ENCODE measurements at places on chromosomes 2 and 18.

DNA sequence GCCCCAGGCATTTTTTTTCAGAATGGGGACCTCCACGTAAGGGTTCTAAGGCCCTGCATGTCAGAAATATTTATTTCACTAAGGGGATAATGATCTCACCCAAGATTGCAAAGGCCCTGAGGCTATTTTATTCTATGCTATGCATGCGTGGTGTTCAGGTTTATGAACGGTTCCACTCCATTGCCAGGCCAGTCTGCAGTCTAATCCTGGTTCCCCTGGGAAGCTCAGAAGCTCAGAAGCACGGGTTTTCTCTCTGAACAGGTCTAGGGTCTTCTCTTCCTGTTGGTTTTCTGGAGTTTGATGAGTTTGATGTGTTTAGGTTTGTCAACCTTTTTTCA lies 256.4 kb upstream of the PXDN start:
- no peak for DNase-seq

- DNase-seq, result no peak
These were observed 1104.0 kb upstream of the PIK3C3 start for GRCh38 chr18:40851014-40851429.

GRCh38 chr2:20556756-20557155 lies 94.1 kb downstream of the HS1BP3 start:
- no peak for DNase-seq

- no peak for DNase-seq
These were observed 126.2 kb upstream of the LGALSL start for GRCh38 chr2:64327510-64328414.

DNA sequence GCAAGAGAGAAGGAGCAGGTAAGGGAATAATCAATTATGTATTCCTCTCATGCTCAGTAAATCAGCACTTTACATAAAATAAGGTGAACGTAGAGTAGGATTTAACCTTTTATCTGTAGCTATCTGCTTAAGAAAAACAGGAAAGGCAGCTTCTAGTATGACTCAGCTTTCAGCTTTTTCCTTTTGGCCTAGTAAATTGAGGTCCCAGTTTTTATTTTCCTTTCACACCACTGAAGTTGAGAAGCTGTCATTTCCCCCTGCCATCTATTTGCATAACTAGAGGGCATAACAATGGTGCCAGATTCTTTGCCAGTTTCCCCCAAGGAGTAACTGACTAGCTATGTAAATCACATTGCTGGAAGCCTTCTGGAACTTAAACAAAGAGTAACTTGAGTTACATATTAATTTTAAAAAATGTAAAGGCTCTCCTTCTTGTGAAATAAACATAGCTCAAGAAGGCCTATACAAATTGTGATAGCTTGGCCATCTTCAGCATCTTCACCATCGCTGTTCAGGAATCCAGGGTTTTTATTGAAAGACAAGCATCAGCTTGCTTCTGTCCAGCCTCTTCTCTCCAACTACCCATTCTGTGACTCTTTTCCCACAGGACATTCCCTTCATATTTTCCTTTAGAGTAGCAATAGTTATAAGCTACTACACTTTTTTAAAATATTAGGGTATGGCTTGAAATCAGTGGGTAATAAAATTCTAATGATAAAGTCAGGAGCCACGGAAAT lies 97.0 kb downstream of the KYNU start:
- no peak for DNase-seq

DNA sequence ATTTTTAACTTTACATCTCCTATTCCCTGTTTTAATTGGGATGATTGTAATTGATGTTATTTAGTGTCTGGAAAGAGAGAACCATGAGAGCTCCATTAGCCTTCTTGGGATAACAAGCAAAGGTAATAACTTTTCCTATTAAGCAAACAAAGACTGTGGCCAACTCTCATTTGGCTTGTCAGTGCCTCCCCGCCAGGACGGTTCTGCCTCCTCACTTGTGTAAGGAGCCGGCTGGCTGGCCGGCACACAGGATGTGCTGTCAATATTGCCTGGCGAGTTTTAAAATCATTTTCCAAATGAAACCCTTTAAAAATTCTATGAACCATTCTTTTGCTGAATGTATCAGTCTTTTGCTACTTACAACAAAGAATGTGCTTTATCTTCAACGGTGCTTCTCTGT lies 898.3 kb downstream of the CPS1 start:
- DNase-seq, result no peak

GRCh38 chr2:46569061-46569560 lies 89.7 kb downstream of the TMEM247 start:
- DNase-seq, result no peak

DNA sequence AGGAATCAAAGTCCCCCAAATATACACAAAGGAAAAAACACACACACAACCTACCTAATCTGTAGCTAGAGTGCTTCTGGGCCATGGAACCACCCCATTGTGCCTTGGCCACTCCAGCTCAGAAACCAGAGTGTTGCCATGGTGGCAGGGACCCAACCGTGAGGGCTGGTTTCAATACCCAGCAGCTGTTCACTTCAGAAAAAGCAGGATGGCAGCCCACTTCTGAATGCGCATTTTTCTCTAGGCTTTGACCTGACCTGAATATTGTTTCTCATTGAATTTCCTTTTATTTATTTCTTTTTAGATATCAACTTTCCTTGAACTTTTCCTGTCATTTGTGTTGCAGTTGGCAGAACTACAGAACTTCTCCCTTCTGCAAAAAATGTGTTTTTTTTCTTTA lies 43.0 kb upstream of the EHBP1 start:
- DNase-seq, result no peak

- DNase-seq, result no peak
These were observed 217.0 kb downstream of the CD226 start for GRCh38 chr18:69730664-69731063.

GRCh38 chr18:13258921-13259320 lies 40.4 kb downstream of the LDLRAD4 start:
- DNase-seq, result no peak

DNA sequence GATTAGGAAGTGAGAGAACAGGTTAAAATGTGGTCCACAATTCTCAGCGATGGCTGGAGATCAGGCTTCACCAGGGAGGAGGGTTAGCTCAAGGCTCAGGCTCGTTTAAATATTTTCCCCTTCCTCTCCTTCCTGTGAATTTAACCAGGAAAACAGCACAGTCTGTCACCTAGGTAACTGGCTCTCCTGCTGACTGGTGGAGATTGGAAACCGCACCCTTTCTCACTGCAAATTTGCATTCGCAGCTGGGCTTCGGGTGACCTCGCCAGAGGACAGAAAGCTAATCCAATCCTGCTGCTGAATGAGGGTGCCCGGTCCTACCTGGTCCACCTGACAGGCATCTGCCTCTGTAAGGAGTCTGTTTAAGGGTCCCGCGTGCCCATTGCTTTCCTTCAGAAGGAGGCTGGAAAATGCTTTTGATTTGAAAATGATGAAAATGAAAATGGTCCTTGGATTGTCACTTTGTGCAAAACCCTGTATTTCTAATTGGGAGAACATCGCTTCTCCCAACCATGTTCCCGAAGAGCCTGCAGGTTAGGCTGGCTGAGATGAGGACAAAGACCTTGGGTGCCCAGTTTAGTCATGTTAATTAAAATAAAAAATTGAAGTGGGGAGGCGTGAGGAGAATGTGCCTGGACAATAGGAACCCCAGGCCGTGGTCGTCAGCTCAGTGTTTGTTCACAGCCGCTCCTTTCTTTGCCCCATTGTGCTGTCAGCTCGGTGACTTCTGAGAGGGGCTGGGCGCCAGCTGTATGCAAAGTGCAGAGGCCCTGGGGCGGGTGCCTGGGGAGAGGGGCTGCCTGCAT lies 43.4 kb upstream of the MTCL1 start:
- no peak for DNase-seq

GRCh38 chr2:147389218-147389617 lies 455.6 kb upstream of the ACVR2A start:
- DNase-seq, result no peak

DNA sequence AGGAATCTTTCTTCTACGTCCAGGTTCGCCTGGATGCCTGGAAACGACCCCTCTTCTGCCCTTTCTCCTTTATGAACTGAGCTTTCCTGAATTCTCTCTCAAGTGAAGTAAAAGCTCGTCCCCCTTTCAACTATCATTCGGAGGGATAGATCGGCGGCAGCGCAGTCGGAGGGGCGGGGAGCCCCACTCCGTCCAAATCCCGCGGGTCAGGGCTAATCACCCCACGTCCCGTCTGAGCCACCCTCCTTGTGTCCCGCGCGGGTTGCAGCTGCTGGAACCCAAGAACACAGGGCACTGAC lies 367 bp downstream of the FBXO48 start:
- no peak for DNase-seq

- DNase-seq, result no peak
These were observed 136.5 kb downstream of the ZNF236 start for GRCh38 chr18:76958692-76959341.

DNA sequence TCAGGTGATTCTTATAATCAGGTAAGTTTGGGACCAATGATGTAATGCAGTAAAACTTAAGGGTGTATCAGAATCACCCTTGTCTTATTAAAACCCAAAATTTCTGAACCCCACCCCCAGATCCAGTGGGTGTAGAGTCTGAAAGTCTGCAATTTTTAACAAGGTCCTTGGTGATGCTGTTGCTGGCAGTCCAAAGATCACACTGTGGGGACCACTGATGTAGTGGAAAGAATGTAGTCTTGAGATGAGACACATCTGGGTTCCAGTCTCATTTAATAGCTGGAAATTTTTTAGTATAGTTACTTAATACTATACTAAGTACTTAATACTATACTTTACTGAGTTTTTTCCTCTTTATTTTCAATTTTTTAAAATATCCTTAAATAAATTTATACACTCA lies 258.4 kb downstream of the PLCL1 start:
- DNase-seq, result no peak

GRCh38 chr2:218831378-218831990 lies at the start of gene PRKAG3:
Gene PRKAG3 (minus strand): TSS chr2:218831803.
- DNase-seq, result no peak

- no peak for DNase-seq
These were observed 59.8 kb downstream of the MARCHF4 start for GRCh38 chr2:216312441-216312840.

- no peak for DNase-seq
These were observed 150.3 kb downstream of the PXDN start for GRCh38 chr2:1594123-1594372.

- DNase-seq, result no peak
These were observed 50.6 kb downstream of the MDH1 start for GRCh38 chr2:63639344-63639743.

- DNase-seq, result no peak
These were observed 76.4 kb upstream of the MGAT5 start for GRCh38 chr2:134177351-134177931.

DNA sequence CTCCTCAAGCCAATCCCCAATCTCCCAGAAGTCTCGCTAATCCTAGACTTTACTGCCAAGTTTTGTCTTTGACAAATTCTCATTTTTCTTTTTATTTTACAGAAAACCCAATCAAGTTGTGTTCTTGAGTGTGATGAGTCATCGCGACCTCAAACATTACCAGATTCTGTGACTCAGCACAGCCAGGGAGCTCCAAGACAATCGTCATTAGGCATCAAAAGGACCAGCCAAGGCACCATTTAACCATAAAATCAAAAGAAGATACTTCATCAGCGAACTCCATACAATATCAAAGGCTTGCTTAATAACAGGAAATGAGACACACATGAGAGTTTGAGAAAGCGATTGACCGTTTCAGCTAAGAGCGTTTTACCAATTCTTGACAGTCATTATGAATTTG lies 146.2 kb upstream of the AGAP1 start:
- peak; percentile 29 for DNase-seq

DNA sequence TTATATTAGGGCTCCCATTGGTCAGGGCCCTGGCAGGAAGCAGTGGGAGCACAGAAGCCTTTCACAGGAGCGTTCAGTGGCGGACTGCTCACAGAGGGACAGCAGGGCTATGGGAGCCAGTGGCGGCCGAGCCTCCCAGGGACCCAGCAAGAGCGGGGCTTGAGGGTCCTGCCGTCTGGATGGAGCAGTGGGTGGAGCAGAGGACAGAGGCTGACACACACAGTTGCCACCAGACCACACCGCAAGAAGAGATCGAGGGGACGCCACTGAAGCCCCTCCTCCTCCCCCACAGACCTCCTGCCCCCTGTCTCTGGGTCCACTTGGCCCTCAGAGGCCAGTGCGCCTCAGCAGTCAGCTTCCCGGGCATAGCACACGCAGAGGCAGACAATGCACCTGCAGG lies 39.3 kb downstream of the SALL3 start:
- no peak for DNase-seq

GRCh38 chr2:51014759-51015158 lies 17.2 kb downstream of the NRXN1 start:
- DNase-seq, result no peak

DNA sequence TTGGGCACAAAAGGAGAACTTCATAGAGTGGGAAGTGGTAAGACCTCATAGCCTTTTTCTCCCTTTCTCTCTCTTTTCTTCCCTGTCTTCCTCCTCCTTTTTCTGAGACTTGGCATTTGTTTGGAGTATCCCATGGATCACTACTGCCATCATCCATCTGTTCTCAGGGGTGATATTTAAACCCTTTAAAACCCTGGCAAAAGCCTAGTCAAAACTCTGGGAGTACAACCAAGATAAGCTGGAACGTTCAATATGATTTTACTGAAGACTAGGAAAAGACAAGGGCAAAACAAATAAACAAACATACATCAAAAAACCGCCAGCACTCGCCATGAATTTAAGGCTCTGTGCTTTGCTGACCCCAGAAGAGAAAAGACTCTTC lies 253.4 kb downstream of the CLIP4 start:
- no peak for DNase-seq

DNA sequence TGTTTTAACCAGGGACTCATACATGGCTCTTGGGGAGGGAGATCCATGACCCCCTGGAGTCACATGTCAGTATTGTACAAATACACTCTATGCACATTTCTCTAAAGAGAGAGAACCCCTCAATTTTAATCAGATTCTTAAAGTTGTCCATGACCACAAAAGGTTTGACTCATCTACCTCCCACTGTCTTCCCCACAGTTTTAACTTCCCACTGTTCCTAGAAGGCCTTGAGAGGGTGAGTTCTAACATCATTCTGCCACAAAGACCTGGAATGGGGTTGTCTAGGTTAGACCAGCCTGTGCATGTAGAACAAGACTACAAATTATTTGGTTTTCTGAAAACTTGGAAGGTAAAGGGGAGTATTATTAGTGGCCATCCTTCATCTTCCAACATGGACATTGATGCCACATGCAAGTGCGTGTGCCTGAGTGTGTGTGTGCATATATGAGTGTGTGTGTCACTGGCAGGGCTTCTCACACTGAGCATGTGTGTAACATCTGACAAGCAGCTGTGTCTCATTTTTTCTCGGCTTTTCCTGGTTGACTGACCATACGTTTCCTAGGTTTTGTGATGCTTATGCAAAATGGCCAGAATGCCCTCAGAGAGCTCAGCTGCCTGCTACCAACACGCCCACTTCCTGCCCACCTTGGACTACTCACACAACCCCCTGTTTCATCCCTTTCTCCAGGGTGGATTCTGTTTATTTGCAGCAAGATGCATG lies 94.6 kb upstream of the LGALSL start:
- DNase-seq, result no peak

DNA sequence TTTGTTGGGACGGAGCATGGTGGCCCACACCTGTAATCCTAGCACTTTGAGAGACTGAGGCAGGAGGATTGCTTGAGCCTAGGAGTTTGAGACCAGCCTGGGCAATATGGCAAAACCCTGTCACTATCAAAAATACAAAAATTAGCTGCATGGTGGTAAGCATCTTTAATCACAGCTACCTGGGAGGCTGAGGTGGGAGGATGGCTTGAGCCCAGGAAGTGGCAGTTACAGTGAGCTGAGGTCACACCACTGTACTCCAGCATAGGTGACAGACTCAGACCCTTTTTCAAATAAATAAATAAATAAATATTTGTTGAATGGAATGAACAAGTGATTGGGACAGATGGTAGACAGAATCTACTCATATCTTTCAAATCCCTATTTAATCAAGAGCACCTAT lies 5.7 kb upstream of the ITPRIPL1 start:
- DNase-seq, result no peak

- DNase-seq, result no peak
These were observed 78.9 kb downstream of the CERS6 start for GRCh38 chr2:168534926-168535325.

Data from AG04450 (cell line).